ENCODE measurements at places on chromosomes 16 and 17.

DNA sequence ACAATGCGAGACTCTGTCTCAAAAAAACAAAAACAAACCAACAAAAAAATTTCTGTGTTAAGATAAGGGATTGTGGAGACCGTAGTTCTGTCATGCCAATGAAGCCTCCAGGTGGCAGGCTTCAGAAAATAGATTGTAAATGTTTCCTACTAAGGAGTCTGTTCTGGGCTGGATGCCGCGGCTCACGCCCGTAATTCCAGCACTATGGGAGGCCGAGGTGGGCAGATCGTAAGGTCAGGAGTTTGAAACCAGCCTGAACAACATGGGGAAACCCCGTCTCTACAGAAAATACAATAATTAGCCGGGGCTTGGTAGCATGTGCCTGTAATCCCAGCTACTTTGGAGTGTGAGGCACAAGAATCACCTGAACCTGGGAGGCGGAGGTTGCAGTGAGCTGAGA, 4.4 kb upstream of the SNX29 start:
- no peak for DNase-seq

DNA sequence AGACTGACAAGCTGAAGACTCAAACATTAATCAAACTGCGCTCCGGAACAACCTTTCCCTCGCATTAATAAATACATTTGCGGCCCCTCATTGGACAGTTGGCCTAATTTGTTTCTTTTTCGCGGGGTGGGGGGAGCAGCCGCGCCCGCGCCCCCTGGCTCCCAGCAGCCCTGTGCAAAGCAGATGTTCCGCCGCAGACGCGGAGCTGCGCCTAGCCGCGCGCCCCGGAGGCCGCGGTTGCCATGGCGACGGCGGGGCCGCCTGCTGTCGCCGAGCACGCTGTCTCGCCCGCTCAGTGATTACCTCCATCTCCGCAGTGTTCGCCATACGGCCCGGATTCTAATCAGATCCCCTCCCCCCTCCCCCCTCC, 25.5 kb downstream of the COPZ2 start:
- DNase-seq: no peak

GRCh38 chr16:55490301-55490700, 11.3 kb downstream of the MMP2 start:
- no peak for DNase-seq

GRCh38 chr17:45036691-45037090, 14.7 kb downstream of the DCAKD start:
- no peak for DNase-seq

- no peak for DNase-seq
Observed at GRCh38 chr16:31465788-31466370, 6.1 kb upstream of the TGFB1I1 start.

GRCh38 chr16:84851192-84852127, 31.7 kb downstream of the CRISPLD2 start:
- DNase-seq: no peak

DNA sequence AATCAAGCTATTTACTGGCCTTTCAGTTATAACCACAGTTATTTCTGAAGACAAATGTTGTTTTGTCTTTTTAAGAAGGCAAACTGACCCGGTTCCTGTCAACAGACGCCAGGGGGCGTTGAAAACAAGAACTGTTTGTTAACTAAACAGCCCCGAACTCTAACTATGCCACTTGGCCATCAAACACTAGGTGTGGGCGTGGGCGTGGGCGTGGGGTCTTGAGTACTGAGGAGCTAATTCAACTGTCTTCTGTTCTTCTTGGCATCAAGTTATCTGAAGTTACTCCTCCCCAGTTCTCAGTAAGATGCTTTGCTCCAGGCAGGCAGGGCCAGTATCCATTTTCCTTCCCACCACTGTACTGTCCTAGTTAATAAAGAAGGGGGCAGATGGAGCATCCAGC, 63.3 kb upstream of the MTMR4 start:
- DNase-seq: peak; percentile 77

- DNase-seq: no peak
Observed at GRCh38 chr17:6350806-6351205, 84.1 kb downstream of the AIPL1 start.

DNA sequence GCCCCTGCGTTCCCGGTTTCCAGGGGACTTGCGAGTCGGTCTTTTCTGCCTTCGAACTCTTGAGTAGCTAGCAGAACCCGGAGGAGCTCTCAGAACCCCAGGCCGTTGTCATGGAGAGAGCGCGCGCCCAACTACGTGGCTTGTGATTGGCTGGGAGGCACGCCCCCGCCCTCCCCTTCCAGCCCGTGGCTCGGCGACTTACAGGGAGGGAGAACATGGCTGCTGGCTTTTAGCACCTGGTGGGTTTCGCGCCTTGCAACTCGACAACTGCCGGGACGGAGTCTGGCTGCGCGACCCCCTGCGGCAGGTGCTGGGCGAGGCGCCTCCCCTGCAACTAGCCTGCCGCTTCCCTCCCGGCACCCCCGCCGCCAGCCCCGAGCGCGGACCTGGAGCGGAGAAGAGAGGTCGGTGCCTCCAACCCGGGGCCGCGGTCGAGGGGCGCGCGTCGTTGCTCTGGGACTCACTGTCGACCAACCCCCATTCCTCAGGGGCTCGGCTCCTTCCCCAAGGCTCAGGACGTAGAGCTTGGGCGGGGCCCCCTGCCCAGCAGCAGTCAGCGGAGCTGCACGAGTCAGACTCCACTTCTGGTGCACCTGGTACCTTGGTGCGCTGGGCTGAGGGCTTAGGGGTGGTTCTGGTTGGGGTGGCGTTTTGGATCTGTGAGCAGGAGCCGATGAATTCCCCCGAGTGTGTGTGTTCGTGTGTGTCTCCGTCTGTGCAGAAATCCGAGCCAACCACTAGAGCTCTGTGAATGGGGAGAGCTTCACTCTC, 9.0 kb upstream of the ZFP90 start:
- peak; percentile 41 for DNase-seq

DNA sequence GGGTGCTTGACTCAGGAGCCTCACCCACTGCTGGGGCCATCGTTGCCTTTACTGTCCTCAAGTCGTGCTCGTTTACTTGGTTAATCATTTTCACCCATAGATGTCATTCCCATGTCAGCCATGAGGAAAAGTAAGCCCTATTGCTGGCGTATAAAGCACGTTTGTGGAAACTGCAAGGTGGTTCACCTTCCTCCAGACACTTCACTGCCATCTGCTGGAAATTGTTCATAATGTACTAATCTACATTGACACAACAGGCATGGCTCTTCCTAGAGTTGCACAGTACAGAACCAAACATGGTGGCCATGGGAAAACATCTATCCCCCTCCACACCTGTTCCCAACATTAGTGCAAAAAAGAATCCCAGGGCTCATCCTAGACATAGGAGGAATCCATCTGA, 116.6 kb downstream of the ZNF18 start:
- DNase-seq: peak; percentile 48

DNA sequence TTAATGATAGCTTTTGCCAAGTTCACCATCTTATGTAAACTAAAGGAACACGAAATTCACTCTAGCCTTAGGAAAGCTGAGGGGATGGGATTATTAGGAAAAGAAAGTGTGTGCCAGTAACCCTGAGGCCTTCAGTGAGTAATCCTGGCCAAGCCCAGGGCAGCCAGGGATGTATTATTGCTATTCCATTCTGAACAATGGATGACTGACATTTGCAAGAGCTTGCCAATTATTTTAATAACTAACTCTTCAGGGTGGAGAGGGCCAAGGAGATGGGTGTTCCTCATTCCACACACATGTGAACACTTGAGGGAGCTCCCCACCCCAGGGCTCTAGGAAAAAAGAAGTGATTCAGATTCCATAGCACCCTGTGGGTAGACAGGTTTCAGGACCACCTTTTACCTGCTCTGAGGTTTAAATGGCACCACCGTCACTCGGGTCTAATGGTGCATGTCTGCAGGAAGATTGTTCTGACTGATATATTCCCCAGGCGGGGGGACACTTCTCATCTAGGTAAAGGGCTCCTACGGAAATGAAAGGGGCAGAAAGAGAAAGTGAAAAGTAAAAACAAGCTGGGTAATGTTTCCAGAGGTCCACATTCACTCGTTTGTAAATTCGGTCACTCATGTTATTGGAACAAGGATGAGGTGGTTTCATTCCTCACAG, 41.5 kb downstream of the TK2 start:
- DNase-seq: no peak

GRCh38 chr16:3480901-3481695, 14.2 kb downstream of the C16orf90 start:
- DNase-seq: no peak

- DNase-seq: no peak
Observed at GRCh38 chr17:75878174-75878998, at the start of gene TRIM47. TRIM47 (minus strand) TSS chr17:75878581; CDS start chr17:75878548, 33 bp downstream.

GRCh38 chr16:89727406-89728120, 6.2 kb downstream of the ZNF276 start:
- DNase-seq: no peak

Data from HCT116 (cell line).